HT1080 (cell line): ENCODE measurements at places on chromosomes 3 and 15. TPM values are rescaled to one million over a fixed set of nuclear protein-coding genes. Genes with fewer than 3 reads are reported as not detected.

The CADPS gene
- total RNA-seq: 0.03 and 0.18 TPM in 2 replicates

DNA sequence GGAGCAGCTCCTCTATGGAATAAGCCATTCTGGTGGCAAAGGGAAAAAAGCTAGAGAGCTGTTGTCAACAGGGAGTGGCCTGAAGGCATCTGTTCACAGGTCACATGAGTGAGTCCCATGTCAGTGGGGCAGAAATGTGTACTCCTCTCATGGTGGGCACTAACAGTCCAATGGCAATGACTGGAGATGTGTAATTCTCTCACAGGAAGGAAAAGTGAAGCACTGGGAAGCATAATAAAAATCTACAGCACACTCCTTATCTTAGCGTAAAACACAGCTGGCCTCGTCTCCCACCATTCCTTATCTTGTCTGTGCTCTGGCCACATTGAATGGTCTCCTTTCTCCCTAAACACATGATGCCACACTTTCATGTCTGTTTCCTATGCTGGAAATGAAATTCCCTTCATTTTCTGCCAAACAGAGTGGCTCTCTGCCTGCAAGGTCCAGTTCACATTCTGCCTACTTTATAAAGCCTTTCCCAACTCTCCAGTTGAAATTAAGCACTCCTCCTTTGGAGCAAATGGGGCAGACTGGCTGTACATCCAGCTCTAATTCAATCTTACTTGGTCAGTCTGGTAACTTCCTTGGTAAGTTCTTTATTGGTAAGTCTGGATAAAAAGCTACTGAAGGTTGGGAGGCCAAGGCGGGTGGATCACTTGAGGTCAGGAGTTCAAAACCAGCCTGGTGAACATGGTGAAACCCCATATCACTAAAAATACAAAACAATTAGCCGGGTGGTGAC, 139.8 kb downstream of the RPL22L1 start:
- DNase-seq: no peak

DNA sequence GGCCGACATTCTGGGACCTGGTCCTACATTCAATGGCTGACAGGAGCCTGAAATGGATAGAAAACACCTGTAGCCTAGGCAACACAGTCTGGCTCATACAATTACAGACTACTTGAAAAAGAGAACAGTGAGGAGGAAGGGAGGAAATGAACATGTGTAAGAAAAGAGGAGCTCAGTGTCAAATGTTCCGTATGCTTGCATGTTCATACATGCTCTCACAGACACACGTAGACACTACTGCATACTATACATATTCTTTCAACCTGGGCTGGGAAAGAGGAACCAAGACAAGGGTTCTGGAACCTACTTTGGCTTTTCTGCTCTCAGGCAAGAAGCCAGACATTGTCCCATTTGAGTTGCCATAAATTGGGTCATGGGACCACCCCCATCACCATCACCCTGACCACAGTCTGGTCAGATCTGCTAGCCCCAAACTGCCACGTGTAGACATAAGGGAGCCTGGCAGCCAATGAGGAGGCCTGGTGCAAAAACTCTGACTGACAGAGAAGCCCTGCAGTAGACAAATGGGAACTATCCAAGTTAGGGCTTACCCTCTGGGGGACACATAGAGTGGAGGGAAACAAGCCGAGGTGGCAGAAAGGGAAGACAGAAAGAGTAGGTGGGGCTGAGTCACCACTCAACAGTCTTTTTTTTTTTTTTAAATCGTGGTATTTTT, 310.0 kb downstream of the SHQ1 start:
- DNase-seq: no peak

- DNase-seq: no peak
Measured at GRCh38 chr15:48001393-48002039, 119.3 kb upstream of the SLC24A5 start.

DNA sequence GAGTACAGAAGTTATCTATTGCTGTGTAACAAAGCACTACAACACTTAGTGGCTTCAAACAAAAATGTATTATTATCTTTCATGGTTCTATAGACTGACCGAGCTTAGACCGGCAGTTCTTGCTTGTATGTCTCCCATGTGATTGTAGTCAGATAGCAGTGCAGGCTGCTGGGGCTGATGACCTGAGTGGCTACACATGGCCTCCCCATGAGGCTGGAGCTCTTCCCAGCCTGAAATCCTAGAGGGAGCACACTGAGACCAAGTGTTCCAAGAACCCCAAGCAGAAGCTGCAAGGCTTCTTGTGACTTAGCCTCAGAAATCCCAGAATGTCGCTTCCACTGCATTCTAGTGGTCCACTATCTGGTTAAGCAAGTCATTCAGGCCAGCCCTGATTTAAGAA, 141.2 kb upstream of the TLE3 start:
- DNase-seq: no peak

DNA sequence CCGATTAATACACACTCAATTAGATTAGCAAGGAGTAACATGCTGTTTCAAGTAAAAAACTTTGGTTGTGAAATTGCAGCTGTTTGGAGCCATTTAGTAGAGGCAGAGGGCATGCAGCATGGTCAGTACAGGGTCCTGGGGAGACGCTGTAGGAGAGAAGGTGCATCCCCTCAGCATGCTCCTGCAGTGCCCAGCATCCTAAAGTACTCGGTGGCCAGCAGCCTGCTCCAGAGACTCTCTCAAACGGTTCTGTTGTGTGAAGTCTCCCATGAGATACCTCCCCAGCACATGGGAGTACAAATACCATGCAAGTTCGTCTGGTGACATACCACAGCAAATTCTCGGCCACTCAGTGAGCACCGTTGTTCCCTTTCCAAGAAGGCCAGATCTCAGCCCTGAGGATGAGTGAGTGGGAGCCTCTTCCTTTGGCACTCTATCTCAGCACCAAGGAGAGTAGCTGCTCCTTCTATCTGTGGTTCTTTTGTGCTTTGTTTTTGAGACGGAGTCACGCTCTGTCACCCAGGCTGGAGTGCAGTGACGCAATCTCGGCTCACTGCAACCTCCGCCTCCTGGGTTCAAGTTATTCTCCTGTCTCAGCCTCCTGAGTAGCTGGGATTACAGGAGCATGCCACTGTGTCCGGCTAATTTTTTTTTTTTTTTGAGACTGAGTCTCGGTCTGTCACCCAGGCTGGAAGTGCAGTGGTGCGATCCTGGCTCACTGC, 72.7 kb downstream of the TJP1 start:
- DNase-seq: no peak

GRCh38 chr3:32956750-32957570, 5.5 kb downstream of the CCR4 start:
- DNase-seq: no peak

GRCh38 chr3:30040126-30040525, 566.3 kb upstream of the TGFBR2 start:
- no peak for DNase-seq

- no peak for DNase-seq
Measured at GRCh38 chr15:65087873-65088642, 11.5 kb downstream of the KBTBD13 start.

The WNT7A gene
- 0.47 and 1.3 TPM in 2 replicates for total RNA-seq

The RLBP1 gene
- not detected in 2 replicates for total RNA-seq

DNA sequence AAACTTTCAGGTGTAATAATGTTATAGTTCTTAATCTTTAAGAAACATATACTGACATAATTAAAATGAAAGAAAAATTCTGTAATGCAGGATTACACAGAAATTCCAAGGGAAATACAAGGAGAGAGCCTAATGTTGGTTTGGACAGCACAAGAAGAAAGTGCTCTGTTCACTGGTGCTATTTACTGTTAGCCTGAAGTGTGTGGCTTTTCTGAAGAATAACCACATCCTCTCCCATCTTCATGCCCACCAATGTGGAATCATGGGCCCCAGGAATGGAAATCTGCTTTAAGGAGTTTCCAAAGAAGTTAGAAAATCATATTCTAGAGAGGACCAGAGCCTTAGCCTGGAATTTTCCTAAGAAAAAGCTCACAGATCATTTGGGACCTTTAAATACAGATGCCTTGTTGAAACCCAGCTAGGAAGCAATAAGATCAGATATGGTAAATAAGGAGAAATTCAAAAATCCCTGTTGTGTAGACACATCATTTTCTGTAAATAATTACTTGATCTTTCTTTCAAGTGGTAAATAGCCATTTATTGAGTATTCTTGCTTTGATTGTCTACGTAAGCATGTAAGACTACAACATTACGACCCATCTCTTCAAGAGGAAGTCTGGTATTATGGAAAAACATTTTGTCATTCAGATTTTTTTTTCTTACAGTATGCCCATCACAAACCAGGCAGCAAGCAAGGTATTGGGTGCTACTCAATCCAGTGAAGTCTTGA, 10.3 kb upstream of the USP50 start:
- DNase-seq: no peak

- DNase-seq: peak; percentile 83
Measured at GRCh38 chr3:71579935-71580406, 3.6 kb downstream of the FOXP1 start.

- DNase-seq: no peak
Measured at GRCh38 chr3:50591196-50591741, 20.3 kb downstream of the CISH start.

The DUOXA1 gene
- total RNA-seq: 0.06 and 0.30 TPM in 2 replicates

GRCh38 chr15:27535445-27536129, 563.5 kb downstream of the OCA2 start:
- no peak for DNase-seq

DNA sequence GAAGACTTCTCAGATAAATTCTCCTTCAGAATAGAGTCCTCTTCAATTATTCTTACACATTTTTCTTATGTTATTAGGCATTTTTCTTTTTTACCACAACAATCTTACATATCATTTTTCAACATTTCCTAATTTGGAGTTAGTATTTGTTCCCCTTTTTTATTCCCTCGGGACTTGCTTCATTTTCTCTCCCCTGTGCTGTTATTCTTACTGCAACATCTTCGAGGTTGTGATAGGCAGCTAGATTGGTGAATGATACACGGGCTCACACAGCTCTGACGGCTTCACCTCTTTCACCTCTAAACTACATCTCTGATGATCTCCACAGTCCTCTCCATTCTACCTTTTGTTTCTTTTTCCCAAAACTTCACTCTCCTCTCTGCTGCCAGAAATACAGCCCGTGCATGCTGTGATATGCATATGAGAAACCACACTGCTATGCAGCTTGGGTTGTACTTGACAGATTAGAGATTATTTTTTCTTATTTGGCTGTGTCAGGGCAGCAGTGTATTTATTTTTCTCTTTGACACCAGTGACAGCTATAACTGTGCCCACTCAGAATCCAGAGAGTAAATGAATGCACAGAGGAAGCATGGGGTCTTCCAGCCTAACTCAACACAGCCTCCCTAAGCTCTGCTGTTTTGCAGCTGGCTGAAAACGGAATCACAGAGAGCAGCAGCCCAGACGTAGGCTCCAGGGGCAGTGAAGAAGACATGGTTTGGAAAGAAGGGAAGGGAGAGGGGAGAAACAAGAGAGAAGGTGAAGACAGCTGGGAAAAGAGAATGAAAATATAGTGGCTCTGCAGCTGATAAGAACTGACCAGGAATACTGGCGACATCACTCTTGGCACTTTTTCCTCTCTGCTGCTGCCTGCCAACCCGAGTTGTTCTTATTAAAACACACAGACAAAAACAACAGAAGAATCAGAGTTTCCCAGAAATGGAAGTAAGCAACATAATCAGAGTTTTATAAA, 61.8 kb downstream of the SLC9A9 start:
- no peak for DNase-seq

DNA sequence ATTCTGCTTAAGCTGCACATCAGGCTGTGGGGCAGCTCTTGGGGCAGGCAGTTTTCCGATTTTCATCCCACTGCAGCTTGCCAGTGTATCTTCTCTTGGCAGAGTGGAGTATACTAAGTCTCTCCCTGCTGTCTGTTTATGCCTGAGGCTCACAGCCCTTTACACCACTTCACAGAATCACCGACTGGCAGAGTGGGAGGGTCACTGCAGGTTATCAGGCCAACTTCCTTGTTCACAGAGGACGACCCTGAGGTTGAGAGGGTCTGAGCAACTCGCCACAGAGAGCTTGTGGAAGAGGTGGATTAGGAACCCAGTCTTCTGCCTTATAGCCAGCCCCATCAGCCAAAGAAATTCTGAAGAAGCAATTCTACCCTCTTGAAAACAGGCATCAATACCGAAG, 30.9 kb downstream of the KIF9 start:
- DNase-seq: no peak

DNA sequence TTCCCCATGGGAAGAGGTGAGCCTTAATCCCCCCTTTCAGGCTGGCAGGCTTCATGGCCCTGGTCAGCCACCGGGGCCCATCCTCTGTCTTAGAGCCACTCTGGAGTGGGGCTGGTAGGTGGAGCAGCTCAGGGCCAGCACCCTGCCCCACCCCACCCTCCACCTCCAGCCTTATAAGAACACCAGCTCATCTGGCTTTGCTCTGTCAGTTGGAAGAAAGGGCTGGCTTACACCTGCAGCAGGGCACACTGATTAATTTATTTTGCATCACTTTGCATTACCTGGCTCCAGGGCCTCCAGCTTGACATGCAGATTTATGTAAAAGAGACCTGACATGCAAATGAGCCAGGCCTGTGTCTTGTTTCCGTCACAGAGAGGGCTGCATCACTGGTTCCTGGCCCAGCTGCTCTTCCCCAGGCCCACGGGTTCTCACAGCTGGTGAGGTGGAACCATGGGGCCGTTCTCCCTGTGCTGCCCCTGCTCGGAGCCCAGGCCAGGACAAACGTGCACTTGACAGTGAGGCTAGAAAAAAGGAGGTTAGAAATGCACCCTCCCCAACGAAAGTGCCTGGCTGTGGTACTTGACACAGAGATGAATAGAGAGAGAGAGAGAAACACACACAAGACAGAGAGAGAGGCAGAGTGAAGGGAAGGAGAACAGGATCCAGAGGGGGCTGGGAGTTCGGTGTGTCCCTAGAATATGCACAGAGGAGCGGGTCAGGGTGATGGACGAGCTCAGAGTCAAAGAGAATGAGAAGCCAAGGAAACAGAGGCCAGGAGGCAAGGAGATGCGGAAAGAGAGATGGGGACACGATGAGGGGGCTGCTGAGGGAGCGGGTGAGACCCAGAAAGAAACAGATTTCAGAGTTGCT, 44.5 kb upstream of the MAGEF1 start:
- no peak for DNase-seq

DNA sequence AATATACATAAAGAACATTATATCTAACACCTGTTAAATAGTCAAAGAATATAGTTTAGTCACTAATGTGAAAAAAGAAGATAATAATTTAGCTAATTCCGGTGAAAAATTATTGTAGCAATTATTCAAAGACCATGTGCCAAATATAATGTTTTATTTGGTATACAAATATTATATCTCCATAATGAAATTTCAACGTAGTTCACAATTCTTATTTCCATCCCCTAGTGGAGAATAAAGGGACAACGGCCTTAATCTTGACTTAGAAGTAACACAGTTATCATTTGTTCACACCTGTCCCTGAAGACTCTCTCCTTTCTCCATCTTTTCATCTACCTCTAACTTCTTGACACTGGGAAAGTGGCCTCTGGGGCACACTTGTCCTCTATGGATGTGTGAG, 213.4 kb downstream of the ERC2 start:
- no peak for DNase-seq

GRCh38 chr3:162142511-162142910, 645.9 kb downstream of the OTOL1 start:
- peak; percentile 36 for DNase-seq
